ENCODE measurements at places on chromosomes 7 and 10. TPM values are rescaled to one million over a fixed set of nuclear protein-coding genes. Genes with fewer than 3 reads are reported as not detected.

Gene ABCB4
- polyA plus RNA-seq, result 0.72 TPM

Gene SYT15
- polyA plus RNA-seq, result 20.1 TPM

GRCh38 chr7:101882595-101883564 lies 65.5 kb downstream of the CUX1 start:
- peak; percentile 71 for DNase-seq

DNA sequence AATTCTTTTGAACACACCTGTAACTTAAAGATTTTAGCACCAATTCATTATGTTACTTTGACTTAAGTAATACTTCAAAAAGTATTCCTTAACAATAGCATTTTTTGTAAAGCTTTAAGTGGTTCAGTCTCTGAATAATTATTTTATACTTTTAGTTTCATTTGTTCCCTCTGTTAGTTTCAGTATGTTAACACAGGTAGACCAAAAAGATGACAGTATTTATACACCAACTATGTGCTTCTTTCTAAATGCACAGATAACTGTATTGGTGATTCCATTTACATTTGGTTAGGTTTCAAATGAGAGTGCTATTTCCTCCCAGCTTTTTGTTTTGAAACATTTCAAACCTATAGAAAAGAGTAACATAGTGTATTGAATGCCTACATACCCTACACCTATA lies 14.0 kb downstream of the RALA start:
- no peak for DNase-seq

- no peak for DNase-seq
These were observed 205.4 kb downstream of the DNAJC1 start for GRCh38 chr10:21797984-21798765.

GRCh38 chr7:107170051-107170915 lies 1.5 kb downstream of the HBP1 start:
- no peak for DNase-seq

- no peak for DNase-seq
These were observed 300.9 kb downstream of the NEBL start for GRCh38 chr10:20596065-20596755.

- no peak for DNase-seq
These were observed 14.0 kb downstream of the ADAM8 start for GRCh38 chr10:133262696-133263095.

GRCh38 chr7:76063525-76063924 lies 15.6 kb downstream of the MDH2 start:
- DNase-seq, result no peak
